ENCODE measurements at places on chromosomes 3 and 15.

DNA sequence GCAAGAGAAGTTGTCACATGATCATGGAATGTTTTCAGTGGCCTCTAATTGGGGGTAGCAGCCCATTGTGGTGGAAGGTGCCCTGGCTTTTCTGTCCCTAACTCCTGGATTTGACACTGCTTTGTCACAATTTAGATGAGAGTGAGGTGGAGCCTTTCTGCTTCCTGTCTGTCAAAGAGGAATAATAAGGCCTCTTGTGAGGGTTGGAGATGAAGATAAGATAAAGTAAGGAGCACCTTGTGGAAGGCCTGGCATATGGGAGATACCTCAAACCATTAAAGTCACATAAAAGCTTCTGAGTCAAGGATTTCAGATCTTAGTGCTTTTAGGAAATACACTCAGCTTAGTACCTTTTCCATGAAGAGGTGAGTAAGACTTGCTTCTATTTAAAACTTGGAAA lies 172.6 kb upstream of the FAM3D start:
- no peak for DNase-seq

DNA sequence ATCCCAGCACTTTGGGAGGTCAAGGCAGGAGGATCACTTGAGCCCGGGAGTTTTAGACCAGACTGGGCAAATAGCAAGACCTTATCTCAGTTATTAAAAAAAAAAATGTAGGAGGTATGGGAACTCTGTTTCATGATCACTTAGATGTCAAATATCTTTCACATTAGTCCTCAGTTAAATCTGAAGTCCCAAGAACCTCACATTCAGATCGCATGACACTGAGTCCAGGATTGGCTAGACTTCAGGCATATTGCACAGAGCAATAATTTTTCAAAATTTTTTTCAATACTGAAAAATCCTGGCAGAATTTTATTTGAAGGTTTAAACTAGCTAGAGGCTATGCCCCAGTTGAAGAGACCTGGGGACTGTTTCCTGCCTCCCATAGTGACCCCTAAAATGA lies 56.3 kb upstream of the ZNF148 start:
- DNase-seq, result no peak

GRCh38 chr3:47082519-47082918 lies 81.4 kb downstream of the SETD2 start:
- no peak for DNase-seq

GRCh38 chr3:134904776-134905646 lies 110.0 kb downstream of the EPHB1 start:
- DNase-seq, result no peak

- DNase-seq, result no peak
Measured at GRCh38 chr3:57942872-57943283, 65.3 kb upstream of the FLNB start.

GRCh38 chr3:117104792-117105191 lies 395.2 kb downstream of the TUSC7 start:
- no peak for DNase-seq

DNA sequence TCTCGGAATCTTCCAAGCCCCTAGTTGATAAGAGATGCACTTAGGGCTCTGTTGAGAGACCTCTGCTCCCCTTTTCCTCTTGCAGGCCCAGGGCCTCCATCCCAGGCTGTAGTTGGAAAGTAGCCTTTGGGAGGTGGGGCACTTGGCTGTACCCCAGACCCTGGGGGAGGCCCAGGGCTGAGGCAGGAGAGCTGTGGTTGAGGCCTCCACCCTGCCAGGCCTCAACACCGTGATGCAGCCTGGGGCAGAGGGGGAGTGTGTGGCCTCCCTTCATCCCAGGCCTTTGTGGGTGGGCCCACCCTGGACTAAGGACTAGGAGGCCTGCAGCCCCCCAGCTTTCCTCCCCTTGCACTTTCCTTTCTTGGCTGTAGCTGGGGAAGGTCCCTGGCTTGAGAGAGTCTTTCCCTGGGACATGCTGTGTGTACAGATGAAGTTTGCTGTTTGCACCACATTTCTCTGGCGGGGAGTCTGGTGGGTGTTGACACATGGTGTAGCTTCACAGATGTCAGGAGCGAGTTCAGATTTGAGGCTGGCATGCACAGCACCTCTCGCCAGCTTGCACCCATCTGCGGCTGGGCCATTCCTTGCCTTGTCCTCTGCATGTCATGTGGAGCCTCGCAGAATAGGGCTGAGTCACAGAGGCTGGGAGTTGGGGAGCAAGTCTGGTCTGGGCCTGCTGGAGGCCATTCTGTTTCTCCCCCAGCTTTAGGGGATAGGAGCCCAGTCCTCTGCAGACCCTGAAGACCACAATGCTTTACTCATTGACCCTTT lies 13.7 kb downstream of the PLEKHO2 start:
- DNase-seq, result no peak

- no peak for DNase-seq
Measured at GRCh38 chr3:53798144-53798543, 48.1 kb downstream of the CHDH start.

DNA sequence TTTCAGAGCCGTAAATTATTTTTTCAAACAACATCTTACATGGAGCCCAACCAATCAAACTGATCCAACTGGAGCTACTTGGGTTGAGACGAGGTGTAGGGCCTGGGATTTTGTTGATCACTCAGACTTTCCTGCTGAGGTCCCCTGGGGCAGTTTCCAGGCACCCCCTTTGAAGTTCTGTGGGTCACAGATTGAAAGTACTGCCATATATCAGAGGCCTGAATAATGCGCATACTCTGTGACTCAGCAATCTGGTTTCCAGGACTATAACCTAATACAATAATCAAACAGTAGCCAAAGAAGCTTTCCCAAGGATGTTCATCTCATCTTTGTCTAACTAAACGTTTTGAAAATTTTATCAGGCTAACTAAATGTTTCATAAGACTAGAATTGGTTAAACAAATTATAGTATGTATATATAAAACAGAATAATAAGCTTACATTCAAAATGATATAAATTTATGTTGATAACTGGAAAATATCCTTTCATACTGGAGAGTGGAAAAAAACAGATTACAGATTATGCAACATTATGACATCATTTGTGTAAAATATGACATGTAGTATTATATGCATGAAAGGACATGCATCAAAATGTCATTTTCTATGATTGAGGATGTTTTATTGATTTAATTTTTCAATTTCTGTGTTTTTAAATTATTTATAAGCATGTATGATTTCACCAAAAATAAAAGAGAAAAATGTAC lies 617.1 kb downstream of the NTRK3 start:
- no peak for DNase-seq

DNA sequence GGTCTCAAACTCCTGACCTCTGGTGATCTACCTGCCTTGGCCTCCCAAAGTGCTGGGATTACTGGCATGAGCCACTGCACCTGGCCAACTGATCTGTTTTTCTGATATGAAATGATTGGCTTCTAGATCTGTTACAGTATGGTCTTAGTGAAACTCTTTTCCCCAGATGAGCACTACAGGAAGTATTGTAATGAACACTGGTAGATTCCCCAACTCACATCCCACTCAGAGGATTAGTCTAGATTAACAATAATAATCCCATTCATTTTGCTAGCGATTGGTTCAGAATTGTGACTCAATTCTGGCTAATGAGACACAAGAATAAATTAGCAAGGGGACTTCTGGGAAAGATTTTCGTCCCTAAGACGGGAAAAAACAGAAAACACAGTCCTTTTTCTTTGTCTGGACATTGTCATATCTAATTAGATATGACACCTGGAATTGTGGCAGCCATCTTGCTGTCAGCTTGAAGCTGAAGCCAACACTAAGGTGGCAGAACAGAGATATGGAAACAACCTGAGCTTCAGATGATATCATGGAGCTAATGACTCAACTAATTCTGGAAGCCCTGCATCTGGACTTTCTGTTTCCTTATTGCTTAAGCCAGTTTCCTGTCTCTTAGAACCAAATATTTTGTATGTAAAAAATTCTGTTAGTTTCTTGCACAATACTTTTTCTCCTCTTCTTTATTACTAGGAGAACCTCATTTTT lies 17.4 kb upstream of the NPTN start:
- no peak for DNase-seq

DNA sequence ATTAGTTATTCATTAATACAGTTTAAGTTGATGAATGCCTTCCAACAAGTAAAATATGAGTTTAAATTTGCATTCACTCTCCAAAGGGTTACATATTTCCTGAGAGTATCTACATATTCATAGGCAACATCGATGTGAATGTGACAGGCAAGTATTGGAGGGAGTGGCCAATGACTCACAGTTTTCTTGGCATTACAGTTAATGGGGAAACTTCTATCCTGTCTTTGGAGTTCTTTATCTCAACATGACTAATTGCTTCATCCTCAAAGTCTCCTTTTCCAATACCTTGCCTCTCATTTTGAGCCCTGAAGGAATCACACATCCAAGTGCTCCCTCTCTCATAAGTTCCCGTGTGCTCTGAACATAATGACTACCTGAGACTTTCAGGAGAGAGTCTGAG lies 439.7 kb upstream of the FRG2C start:
- DNase-seq, result no peak

GRCh38 chr3:51876186-51876585 lies 785 bp upstream of the IQCF5 start:
- no peak for DNase-seq

GRCh38 chr15:87326269-87326668 lies 930.3 kb downstream of the NTRK3 start:
- DNase-seq, result no peak

DNA sequence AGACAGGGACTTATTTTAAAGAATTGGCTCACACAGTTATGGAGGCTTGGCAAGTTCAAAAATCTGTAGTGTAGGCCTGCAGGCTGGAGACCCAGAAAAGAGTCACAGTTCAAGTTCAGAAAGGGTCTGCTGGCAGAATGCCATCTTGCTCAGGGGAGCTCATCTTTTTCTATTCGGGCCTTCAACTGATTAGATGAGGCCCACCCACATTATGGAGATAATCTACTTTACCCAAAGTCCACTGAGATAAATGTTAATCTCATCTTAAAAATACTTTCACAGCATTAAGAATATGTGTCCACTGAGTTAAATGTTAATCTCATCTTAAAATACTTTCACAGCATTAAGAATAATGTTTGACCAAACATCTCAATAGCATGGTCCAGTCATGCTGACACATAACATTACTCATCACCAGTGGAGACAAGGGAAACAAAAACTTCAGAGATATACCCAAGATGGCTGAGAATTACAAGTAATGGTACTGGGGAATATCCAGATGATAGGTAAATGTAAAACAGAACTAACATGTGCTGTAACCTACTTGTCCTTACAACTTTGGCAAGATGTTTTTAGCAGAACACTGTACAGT lies 74.3 kb upstream of the STAC start:
- no peak for DNase-seq

DNA sequence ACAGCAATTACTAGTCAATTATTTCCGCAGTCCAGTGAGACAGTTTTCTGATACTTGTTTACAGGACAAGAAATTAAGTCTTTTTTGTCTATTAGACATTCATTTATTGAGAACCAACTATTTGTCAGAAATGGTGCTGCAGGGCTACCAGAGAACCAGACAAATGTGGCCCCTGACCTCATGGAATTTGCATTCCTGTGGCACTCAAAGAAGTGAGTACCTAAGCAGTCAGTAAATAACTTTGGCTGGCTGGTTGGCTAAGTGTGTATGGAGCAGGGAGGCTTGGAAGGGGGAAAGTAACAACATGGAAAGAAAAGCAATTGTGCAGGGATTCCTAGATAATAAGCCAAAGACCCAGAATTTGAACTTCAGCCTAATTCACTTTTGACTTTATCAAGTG lies 837.0 kb upstream of the CFAP20DC start:
- no peak for DNase-seq

DNA sequence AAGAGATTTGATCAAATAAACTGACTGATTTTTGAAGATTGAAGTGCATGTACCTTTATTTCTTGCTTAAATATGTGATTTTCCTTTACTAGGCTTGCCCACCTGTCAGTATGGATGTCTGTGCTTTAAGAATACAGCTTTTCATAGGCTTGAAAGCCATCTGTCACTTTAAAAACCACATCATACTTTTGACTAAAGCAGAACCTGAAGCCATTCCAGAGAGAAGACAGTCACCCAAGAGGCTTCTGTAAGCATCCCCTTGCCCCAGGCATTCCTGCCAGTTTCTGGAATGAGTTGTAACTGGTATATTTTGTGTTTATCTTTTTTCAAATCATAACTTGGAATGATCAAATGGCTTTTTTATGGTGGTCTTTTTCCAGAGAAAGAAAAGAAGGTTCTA lies 24.0 kb downstream of the HPS3 start:
- DNase-seq, result no peak

- no peak for DNase-seq
Measured at GRCh38 chr3:25038271-25038670, 389.8 kb upstream of the RARB start.

GRCh38 chr3:37611771-37612170 lies 249.9 kb upstream of the CTDSPL start:
- DNase-seq, result no peak

GRCh38 chr15:48630245-48630644 lies 15.3 kb downstream of the FBN1 start:
- no peak for DNase-seq

DNA sequence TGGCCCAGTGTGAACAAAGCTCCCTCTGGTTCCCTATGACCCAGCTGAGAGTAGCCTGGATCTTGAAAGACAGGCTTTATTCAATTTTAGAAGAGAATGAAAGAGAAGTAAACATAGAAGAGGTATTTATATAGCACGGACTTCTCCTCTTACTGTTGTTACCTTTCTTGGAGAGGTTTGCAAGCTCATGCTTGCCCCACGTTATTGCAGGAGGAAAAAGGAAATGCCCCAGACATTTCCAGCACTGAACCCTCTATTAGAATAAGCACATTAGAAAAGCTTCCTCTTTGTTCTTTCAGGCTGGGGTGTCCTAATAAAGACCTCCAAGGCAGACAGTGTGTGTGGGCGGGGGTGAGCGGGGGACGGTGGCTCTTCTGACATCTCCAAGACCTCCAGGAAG lies 98.7 kb upstream of the AGBL1 start:
- no peak for DNase-seq

- DNase-seq, result no peak
Measured at GRCh38 chr3:5002871-5003247, 23.6 kb downstream of the BHLHE40 start.

DNA sequence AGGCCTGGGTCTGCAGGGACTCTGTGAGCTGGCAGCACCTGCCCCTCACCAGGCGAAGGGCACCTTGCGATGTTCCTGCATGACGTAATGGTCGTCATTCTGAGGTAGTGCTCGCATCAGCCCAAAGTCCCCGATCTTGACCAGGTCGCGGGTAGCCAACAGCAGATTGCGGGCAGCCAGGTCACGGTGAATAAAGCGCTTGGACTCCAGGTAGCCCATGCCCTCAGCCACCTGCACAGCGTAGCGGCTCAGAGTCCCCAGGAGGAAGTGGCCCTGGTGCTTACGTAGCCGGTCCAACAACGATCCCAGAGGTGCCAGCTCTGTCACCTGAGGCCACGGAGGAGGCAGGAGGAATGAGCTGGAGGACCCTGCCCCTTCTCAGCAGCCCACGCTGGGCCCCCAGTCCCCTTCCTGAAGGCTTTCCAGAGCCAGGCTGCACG lies 26.3 kb downstream of the TNK2 start:
- no peak for DNase-seq

- peak; percentile 55 for DNase-seq
Measured at GRCh38 chr15:74635228-74635627, 19.6 kb downstream of the CLK3 start.

- no peak for DNase-seq
Measured at GRCh38 chr15:76339305-76340197, 3.0 kb downstream of the ISL2 start.
